ENCODE measurements at places on chromosomes 2 and 18.

DNA sequence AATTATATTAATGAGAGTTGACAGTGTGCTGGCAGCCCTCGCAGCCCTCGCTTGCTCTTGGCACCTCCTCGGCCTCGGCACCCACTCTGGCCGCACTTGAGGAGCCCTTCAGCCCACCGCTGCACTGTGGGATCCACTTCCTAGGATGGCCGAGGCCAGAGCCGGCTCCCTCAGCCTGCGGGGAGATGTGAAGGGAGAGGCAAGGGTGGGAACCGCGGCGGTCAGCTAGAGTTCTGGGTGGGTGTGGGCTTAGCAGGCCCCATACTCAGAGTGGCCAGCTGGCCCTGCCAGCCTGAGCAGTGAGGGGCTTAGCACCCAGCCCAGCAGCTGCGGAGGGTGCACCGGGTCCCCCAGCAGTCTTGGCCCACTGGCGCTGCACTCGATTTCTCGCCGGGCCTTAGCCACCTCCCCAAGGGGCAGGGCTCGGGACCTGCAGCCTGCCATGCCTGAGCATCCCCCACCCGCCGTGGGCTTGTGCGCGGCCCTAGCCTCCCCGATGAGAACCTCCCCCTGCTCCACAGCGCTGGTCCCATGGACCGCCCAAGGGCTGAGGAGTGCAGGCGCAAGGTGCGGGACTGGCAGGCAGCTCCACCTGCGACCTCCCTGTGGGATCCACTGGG is 68.2 kb upstream of the LRRTM4 start:
- no peak for DNase-seq

DNA sequence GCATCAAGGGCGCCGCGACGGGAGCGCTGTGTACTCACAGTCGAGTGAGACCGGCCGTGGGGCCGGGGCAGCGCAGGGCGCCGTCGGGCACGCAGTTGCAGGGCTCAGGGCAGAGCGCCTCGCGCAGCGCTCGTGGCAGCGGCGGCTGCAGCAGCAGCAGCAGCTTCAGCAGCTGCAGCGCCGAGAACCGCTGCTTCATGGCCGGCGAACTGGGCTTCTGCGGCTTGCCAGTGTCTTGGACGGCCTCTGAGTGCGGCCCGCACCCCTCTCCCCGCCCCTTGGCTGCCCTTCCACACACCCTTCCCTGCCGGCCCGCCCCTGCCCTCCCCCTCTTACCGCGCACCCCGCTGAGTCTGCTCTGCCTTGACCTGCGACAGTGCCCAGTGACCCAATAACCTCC is at the start of gene LHCGR:
LHCGR (minus strand) TSS at position 252 of the 400 bp plus-strand sequence; CDS start at position 199, 53 bp downstream.
- DNase-seq, result no peak

DNA sequence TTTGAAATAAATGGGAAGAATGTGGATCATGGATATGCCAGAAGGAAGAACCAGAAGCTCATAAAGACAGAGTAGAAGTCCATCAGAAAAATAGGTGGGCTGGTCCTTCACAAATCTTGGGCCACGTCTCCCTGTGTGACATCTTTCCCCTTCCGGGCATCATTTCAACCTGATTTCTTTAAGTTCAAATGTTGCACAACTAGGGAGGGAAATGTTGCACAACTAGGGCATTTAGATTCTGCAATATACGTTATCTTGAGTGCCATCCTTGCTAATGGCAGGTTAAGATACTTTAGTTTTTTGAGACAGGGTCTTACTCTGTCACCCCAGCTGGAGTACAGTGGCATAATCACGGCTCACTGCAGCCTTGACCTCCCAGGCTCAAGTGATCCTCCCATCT is 129.6 kb downstream of the CERS6 start:
- DNase-seq, result no peak

- DNase-seq, result no peak
Observed at GRCh38 chr2:108417254-108417653, 31.8 kb upstream of the GCC2 start.

GRCh38 chr18:32443706-32444215 is 26.9 kb downstream of the GAREM1 start:
- DNase-seq, result no peak

GRCh38 chr18:2905854-2906703 is 59.3 kb downstream of the EMILIN2 start:
- DNase-seq, result no peak

DNA sequence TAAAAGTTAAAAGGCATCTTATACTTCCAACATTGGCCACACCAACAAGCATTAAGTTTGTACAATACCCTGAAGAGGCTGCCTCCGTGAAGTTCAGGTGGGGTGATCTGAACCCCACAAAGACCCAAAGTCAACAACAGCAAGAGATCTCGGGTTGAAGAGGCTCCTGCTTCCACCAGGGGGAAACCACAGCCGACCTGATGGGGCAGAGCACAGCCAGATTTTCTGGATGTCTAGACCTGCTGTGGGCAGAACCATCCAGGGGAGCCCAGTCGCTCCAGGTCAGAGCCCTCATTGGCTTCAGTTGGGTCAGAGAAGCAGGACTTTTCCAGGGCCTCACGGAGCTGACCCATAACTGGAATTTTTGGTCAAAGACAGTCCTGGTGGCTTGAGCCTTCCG is 66.5 kb upstream of the ACKR3 start:
- DNase-seq, result no peak

- DNase-seq, result no peak
Observed at GRCh38 chr2:187393211-187393610, 54.8 kb downstream of the CALCRL start.

DNA sequence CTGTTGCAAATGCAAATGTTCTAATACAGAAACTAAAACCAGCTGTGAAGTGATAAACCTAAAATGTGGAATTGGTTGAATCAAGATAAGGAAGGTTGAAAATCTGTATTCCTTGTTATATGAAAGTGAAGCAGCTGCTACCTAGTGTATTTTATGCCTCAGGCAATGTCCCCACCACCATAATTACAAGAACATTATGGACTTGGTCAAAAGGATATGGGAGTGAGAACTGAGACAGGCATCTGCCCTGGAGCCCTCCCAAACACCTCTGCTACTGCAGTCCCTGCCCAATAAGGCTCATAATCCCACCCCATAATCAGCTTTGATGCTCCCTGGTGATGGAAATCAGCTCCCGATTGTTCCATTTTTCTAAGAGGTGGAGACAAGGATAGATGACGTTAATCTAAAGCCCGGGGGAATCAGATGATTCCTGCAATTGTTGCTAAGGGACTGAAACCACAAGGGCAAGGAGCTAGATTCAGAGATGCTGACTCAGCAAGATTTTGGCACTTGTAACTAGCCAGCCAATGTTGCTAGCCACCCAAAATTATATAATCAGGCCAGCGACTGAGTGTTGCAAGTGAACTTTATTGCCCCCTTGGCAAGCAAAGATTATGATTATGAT is 69.5 kb downstream of the EVA1A start:
- no peak for DNase-seq

DNA sequence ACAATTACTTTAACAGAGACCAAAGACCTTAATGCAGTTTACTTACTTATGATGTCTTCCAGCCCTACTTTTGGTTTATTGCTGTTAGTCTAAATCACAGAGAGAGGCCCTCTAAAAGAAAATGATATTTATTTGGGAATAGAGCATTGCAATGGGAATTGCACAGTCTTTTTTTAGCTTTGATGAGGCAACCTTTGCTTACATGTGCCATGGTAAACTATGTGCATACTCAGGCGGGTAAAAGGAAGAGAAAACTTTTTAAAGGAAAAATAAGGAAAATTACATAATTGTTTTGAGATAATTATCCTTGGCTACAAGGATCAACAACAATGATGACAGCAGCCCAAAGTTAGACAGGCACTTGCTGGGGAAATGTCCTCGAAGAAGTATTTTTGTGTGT is 78.6 kb downstream of the EFEMP1 start:
- DNase-seq, result no peak

GRCh38 chr2:46615986-46616485 is 136.7 kb downstream of the TMEM247 start:
- DNase-seq, result no peak

- DNase-seq, result no peak
Observed at GRCh38 chr2:96828436-96828835, 12.4 kb downstream of the CNNM3 start.

GRCh38 chr2:150129921-150130575 is 357.4 kb downstream of the RND3 start:
- no peak for DNase-seq

- DNase-seq, result no peak
Observed at GRCh38 chr2:2101924-2102323, 229.2 kb downstream of the MYT1L start.

- no peak for DNase-seq
Observed at GRCh38 chr2:127220768-127221527, 849 bp upstream of the CYP27C1 start.

DNA sequence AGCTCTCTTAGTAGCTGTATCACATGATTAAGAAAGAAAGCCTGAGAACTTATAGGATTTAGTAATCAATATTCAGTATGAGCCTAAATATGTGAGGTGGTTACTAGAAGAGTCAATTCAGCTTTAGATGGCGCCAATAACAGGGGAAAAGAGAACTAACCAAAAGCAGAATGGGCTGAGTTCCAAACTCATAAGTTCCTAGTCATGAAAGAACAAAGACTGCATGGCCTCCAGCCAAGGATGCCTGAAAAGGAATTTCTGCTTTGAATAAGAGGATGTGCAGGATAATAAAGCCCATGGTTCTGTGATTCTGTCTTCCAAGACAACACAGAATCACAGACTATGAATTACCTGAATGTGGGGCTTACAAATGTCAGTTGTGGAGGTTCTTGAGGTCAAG is 196.5 kb downstream of the SATB2 start:
- DNase-seq, result no peak

DNA sequence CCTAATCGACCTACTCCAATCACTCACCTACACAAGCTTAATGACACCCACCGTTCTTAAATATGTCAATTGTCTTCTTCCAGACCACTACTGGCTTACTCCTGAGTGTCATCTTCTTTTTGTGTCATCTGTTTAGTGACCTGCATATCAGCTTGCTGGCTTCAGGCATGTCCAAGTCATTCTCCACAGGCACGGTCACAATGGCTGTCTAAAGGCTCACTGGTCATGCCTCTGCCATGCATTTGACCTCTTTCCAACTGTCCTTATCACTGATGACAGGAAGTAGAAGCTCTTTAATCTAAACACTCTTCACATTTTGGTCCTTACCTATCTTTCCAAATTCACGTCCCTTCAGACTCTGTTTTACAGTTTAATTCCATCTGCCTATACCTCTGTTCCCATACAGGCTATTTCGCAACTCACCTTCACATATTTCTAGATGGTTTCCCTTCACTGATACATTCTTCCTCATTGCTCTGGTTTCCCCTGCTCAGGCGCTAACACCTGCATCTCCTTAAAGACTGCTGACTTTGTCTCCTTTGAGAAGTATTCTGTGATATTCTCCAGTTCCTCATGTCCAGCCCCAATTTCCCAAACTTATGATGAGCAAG is 217.5 kb downstream of the TRIB2 start:
- no peak for DNase-seq

- no peak for DNase-seq
Observed at GRCh38 chr2:139271149-139271548, 491.0 kb upstream of the NXPH2 start.

DNA sequence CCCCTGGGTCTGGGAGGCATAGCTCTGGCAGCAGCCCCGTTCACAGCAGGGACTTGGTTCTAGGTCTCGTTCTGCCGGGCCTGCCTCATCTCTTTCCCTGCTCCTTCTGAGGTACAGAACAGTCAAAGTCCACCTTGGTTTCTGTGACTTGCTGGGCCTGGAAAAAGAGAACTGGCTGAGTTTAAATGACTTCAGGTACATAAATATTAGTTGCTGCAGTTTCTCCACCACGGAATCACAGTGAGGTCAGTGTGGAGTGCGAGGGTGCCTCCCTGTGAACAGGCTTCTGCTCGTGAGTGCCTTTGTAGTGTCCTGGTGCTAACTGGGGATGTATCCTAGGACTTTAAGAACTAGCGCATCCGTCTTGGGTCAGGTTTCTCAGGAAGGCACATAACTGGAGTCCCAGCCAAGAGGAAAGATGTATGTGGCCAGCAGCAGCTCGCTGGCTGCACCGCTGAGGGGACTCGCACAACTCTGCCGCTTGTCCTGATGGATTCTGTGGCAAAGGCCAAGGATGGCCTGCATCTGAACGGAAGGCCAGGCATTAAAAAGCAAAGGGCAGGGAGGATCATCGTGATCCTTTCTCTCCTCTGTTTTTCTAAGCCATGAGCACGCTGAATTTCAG is 188.6 kb downstream of the SH3RF3 start:
- DNase-seq, result no peak

- DNase-seq, result no peak
Observed at GRCh38 chr2:99805930-99806476, 316.2 kb upstream of the REV1 start.

DNA sequence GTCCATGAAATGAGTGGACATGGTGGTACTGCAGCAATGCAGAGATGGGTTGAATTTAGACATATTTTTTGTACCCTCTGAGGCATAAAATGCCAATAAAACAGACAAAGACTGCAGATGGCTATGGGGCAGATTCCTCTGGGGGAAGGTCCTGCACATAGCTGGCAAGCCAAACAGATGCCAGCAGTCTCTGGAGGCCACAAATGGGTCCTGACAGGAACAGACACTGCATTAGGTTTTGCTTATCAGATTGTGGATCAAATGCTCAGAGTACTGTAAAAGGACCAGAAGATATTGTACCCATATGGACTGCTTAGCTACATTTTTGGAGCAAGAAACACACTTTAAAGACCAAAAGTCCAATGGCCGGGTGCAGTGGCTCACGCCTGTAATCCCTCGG is 40.9 kb upstream of the ORC2 start:
- no peak for DNase-seq

DNA sequence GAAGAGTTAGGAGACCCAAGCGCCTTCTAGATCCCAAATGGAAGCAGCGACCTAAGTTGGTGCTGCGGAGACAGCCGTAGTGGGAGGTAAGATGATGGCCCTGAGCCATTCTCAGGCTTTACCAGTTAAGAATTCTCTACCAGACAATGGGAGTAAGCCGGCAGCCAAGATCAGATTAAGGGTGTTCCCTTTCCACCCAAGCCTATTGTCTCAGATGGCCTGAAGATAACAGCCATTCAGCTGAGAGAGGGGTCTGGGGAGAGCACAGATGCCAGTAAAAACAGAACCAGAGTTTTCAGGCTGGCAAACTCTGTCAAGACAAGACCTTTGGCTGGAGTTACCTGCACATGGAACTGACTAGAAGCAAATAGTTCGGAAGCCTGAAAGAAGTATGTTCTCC is 191.7 kb upstream of the HAAO start:
- DNase-seq, result no peak

DNA sequence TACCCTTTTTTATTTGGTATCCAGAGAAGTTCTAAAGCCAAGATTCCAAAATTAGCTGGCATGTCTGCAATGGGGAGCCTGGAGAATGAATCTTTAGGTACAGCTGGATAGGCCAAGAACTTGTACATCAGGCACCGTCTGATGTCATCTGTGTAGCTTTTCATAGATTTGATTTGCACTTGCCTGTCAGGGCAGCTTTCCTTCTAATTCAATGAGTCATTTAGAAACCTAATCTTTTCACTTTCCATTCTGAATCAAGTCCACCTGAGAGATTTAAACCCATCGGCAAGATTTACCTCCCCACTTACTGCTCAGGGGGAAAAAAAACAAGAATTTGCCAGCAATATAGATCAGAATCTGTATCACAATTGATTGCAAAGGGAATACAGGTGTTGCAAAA is 60.9 kb upstream of the ACAA2 start:
- DNase-seq, result no peak

- DNase-seq, result no peak
Observed at GRCh38 chr2:186593523-186593922, 3.7 kb downstream of the ITGAV start.

Measured in SHP77 treated with DMSO at 0.1 percent for 48 hours (cell line).